Left ventricle myocardium inferior (tissue), 1 donor: ENCODE measurements at places on chromosomes 4 and X.
A peak's percentile ranks its signal among the peaks of the same experiment; 100 is the strongest.

- DNase-seq = no peak
Measured at GRCh38 chrX:134718966-134719317, 60.7 kb upstream of the PLAC1 start.

GRCh38 chrX:46686003-46686645 lies 72.8 kb downstream of the SLC9A7 start:
- DNase-seq = no peak

GRCh38 chr4:1794809-1795298 lies 1.8 kb downstream of the FGFR3 start:
- DNase-seq = no peak

DNA sequence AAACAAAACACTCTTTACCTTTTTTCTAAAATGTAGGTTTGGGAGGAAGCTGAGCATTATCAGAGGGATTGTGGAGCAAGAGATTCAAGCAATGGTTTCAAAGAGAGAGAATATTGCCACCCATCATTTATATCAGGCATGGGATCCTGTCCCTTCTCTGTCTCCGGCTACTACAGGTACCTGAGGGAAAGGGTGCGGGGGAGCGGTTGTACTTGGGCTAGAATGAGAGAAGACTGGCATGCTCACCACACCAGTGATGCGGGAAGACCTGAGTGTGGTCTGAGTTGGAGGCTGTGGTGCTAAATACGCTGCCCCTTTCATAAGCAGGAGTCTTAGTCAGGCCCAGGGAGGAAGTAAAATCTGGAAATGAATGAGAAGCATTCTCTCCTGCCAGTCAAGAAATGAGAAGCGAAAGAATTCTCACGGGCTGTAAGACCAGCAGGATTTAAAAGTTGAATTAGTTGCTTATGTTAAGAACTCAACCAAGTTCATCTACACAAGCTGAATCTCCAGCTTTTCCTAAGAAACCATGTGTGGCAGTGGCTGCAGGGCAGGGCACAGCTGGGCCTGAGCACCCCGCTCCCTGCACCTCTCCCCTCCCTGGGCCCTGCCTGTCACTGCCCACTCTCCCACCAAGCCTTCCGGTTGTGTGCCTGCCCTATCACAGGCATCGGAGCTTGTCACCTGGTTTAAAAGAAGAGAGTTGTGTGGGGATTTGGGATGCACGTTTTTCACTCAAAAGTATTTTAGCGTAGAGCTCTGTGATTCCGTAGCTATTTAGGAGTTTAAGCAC lies 24.8 kb upstream of the MSANTD1 start:
- no peak for DNase-seq

- no peak for DNase-seq
Measured at GRCh38 chrX:72021975-72022374, 109.7 kb downstream of the RTL5 start.

DNA sequence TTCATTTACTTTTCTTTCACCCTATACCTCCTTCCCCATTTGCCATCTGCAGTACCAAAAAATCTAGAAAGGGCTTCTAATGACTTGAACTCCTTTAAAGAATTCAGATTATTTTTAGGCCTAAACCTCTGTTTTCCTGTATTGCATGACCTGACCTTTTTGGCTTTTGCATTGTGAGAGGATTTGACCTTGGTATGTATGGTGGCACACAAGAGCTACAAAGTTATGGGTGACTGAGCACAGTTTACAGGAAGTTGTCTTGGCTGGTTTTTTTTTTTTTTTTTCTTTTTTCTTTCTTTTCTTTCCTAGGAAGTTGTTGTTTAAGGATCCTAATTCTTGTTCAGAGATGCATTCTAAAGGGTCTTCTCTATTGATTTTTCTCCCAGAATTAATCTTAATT lies 32.0 kb upstream of the MTMR8 start:
- DNase-seq = no peak

GRCh38 chr4:113384600-113384999 lies 335.1 kb downstream of the ANK2 start:
- DNase-seq = no peak

GRCh38 chr4:89639395-89639794 lies 197.6 kb downstream of the SNCA start:
- DNase-seq = no peak

GRCh38 chr4:7803992-7804755 lies 135.5 kb downstream of the AFAP1 start:
- DNase-seq = peak; percentile 88

- DNase-seq = no peak
Measured at GRCh38 chr4:159070742-159071141, 32.1 kb upstream of the RAPGEF2 start.

GRCh38 chr4:148006001-148006400 lies 274.1 kb downstream of the ARHGAP10 start:
- DNase-seq = no peak

DNA sequence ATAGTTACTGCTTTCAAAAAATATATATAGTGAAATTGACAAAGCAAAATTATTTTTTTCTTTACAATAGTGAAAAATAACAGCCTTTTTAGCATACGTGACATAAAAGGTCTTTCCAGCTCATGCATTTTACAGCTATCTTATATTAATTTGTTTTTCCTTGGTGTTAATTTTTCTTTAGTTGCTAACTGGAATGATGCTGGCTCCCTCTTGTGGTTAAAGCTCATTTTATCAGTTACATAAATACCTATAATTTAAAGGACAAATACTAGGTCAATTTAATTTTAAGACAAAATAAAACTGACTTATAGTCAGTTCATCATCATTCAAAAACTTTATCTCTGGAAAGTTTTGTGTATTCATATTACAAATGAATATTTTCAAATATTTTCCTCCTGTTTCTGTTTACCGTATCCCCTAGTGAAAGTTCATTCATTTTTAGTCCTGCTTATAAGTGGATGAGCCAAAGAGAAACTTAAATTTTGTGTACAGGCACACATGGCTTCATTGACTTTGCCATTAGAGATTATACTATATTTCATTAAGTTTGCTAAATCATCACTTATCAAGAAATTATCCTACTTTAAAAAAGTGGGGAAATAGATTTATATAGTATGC lies 9.9 kb upstream of the ANAPC4 start:
- no peak for DNase-seq

- DNase-seq = no peak
Measured at GRCh38 chrX:7542587-7543380, 300.2 kb upstream of the VCX start.

GRCh38 chrX:69116077-69116476 lies 49.2 kb downstream of the PJA1 start:
- no peak for DNase-seq

- no peak for DNase-seq
Measured at GRCh38 chr4:184955116-184955515, 63.2 kb upstream of the HELT start.

GRCh38 chr4:154320521-154320920 lies 171.1 kb downstream of the DCHS2 start:
- DNase-seq = no peak

DNA sequence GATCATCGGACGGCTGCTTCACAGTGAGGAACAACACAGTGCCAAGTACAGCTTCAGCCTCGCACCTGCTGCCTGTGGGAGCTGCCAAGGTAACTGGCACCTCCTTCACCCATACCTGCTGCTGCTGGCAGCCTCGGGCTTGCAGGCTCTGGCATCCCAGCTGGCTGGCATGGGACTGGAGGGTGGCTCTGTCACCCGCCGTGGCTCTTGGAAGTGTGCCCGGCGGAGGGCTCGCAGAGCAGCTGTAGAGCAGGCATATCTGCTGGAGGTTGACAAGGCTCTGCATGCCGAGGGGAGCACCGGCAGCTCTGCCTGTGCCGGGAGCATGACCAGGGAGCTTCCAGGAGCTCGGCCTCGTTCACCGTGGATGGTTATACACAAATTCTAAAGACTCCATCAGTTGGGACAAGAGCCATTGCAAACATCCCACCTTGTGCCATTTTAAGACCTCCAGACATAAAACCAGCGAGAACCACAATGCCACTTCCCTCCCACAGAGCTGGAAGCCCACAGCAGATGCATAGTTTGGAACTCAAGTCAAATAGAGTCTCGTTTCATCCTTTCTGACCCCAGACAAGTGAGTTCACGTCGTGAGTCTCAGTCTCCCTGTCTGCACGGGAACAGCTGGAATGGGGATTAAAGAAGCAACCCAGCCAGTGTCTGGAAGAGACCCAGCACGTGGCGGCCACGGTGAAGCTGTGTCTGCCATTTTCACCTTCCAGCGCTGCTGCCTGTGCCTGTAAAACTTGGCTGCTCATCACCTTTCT lies 84.3 kb upstream of the PSAPL1 start:
- peak; percentile 75 for DNase-seq

- DNase-seq = no peak
Measured at GRCh38 chr4:175947117-175947722, 118.4 kb upstream of the WDR17 start.

DNA sequence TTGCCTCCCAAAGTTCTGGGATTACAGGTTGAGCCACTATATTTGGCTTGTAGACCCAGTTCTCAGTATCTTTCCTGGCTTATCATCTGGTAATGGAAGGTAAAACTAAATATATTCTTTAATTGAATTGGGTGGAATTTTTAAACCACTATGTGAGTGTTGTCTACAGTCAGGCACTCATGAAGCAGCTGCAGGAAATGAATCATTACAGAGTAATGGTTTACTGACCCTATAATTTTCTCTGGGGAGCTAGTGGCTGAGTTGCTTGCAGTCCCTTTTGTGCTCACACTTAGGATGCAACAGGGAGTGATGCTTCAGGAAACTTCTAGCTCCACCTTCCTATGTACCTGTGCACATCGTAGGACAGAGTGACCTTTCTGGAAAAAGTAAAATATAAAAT lies 4.1 kb upstream of the UGT2B7 start:
- no peak for DNase-seq

- DNase-seq = peak; percentile 49
Measured at GRCh38 chrX:10189317-10190268, 32.8 kb downstream of the CLCN4 start.

- no peak for DNase-seq
Measured at GRCh38 chr4:128907981-128908380, 98.5 kb downstream of the JADE1 start.

DNA sequence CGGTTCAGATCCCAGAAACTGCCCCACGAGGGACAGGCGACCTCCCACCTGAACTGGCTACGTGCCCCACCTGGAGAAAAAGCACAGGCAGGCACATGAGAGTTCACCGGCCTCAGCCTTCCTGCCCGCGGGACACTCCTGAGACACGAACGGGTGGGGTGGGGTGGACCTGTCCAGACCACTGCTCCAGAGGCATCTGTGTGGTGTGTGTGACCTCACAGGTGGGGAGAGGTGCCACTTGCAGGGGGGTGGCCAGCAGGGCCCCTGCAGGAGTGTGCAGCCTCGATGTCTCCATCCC lies 18.5 kb downstream of the NELFA start:
- no peak for DNase-seq

- no peak for DNase-seq
Measured at GRCh38 chr4:60744767-60745166, 455.4 kb upstream of the ADGRL3 start.
